Foreskin fibroblast (primary cell): ENCODE measurements at places on chromosomes 3 and 15.

DNA sequence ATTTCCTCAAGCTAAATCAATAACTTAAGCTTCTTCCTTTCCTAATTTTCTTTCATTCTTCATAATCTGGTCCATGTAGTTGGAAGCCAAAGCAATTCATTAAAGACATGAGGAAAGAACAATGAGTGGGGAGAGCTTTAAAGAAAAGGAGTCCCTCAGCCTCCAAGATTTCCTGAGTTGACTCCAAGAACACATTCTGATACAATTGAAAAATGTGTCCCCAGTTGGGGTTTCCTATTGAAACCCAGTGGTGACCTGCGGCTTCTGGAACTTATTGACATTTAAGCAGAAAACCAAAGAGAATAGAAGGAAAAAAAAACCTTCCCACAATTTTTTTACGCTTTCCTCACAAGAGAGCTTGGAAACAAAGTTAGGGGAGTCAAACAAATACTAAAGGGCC is 37.0 kb downstream of the ATP8B4 start:
- DNase-seq = no peak

DNA sequence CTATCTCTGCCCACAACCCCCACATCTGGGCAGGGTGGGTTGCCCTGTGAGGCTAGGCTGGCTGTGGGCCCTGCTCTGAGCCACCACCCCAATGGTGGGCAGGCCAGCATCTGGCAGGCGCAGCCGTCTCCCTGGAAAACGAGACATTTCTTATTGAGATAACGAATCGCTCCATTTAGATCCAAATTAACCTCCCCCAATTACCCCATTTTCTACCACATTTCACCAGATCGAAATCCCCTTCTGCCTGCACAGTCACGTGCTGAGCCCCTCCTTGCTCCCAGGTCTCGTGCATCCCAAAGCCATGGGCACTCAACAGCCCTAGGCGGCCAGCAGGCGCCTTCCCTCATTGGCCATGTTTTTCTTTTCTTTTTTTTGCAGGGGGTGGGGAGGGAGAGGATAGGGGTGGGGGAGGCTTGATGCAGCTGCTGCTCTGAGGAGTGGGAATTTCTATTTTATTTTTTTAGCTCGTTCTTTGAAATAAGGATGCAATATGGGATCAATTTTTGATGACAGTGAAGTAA is 53.0 kb upstream of the TMEM115 start:
- no peak for DNase-seq

- DNase-seq = no peak
Measured at GRCh38 chr15:34107315-34107714, 5.4 kb downstream of the PGBD4 start.

DNA sequence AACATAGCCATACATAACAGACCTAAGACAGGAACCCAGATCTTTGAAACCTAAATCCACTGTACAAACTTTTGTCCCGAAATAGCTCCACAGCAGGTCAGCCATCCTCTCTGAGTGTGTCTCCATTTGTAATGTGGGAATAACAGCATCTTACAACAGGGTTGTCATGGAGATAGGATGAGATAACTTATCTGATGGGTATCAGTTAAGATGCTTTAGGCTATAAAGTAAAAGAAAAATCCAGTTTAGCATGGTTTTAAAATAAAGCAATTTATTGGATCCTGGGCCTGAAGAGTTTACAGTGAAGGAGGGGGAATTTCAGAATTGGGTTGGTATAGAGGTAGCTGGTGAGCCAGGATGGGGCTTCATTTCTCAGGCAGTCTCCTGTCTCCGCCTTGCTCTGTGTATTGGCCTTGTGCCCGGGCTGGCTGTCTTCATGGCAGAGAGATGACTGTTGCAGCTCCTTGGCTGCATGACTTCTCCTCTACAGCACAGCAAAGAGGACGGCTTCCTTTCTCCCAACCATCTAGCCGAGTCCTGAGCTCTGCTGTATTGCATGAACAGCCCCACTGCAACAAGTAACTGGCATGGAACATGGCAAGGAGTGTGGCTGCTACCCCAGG is 131.9 kb upstream of the PROK2 start:
- DNase-seq = peak; percentile 33

- DNase-seq = no peak
Measured at GRCh38 chr3:123337948-123338619, 110.8 kb downstream of the ADCY5 start.

GRCh38 chr15:74663303-74664027 is 32.4 kb downstream of the EDC3 start:
- DNase-seq = no peak

GRCh38 chr15:58268746-58269267 is 130.6 kb downstream of the AQP9 start:
- DNase-seq = no peak

GRCh38 chr3:110234831-110235230 is 836.8 kb upstream of the NECTIN3 start:
- DNase-seq = peak; percentile 57

- peak; percentile 57 for DNase-seq
Measured at GRCh38 chr3:149512073-149512782, 37.7 kb downstream of the TM4SF4 start.

GRCh38 chr3:31165399-31165860 is 271.0 kb upstream of the GADL1 start:
- no peak for DNase-seq

DNA sequence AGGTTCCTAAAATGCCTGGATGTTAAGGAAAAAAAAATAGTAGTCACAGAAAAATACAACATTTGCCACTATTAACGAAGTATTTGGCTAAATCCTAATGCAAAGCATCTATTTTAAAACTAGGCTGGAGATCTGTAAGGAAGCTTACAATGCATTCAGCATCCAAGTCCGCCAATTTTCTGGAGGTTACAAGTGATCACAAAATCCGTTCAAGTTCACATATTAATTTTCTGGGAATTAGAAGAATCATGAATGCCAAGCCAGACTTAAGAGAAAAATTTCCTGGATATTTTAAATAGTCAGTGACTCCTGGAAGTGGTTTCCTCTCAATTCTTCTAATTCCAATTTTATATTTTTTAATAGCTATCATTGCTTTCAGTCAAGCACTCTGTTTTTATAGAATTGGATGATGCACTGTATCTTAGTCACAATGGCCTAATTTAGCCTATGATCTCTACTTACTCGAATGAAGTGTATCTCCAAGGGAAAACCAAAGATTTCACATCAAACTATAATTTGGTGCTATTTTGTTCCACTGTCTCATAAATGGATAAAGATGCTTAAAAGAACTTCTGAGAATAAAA is 60.4 kb downstream of the P3H2 start:
- no peak for DNase-seq

DNA sequence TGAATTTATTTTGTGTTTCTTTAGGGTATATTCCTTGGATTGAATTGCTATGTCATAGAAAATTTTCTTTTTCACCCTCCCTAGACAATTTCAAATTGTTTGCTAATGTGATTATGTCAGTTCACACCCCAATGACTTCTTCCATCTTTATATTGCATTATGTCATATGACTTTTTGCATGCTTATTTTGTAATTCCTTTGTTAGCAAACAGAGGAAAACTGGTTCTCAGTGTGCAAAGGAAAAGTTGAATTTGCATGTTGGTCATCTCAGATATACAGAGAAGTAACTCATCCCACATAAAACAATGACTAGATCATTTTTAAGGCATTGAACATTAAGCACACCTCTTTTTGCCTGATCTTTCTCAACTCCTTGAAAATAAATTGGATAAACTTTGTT is 3.3 kb upstream of the RNF13 start:
- DNase-seq = no peak

GRCh38 chr3:9339761-9340471 is 22.9 kb upstream of the THUMPD3 start:
- DNase-seq = peak; percentile 25

DNA sequence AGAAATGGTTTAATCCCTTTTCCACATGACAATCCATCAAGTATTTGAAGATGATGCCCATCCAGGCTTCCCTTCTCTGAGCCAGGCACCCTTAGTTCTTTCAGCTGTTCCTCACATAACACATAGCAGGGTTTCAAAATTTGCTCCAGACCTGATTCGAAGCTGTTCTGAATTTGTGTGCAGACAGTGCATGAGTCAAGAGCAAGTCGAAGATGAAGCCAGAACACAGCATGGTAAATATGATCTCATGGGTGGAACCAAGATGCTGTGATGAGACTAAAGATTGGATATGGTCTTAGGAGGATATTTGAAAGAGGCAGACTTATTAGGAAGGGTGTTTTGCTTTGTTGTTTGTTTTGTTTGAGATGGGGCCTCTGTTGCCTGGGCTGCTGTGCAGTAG is 32.6 kb upstream of the PDE8A start:
- peak; percentile 68 for DNase-seq

DNA sequence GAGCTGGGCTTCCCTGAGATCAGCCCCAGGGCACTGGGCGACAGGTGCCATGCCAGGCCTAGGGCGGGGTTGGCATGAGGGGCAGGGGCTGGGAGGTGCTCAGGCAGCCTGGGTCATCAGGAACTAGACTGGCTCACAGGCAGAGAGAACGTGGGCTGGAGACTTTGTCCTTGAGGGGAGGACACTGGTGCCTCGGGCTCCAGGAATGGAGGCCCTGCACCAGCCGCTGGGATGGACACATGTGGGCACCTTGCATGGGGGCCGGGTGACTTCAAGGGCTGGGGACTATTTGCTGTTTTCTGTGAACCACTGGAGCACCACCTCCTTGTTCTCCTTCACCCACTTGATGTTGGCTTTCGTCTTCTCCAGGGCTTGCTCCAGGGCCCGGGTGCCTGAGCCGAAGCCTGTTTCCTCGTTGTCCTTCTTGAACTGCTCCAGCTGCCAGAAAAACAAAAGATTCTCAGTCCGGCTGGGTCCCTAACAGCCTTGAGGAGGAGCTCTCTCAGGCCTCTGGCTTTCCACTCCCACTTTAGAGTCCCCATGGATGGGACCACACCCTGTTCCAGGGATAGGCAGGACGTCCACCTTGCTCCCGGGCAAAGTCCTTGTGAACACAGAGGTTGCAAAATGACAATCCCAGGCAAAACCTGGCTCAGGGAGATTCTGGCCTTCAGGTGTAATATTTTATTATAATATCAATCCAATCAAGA is 9.1 kb downstream of the MESP2 start:
- DNase-seq = no peak

DNA sequence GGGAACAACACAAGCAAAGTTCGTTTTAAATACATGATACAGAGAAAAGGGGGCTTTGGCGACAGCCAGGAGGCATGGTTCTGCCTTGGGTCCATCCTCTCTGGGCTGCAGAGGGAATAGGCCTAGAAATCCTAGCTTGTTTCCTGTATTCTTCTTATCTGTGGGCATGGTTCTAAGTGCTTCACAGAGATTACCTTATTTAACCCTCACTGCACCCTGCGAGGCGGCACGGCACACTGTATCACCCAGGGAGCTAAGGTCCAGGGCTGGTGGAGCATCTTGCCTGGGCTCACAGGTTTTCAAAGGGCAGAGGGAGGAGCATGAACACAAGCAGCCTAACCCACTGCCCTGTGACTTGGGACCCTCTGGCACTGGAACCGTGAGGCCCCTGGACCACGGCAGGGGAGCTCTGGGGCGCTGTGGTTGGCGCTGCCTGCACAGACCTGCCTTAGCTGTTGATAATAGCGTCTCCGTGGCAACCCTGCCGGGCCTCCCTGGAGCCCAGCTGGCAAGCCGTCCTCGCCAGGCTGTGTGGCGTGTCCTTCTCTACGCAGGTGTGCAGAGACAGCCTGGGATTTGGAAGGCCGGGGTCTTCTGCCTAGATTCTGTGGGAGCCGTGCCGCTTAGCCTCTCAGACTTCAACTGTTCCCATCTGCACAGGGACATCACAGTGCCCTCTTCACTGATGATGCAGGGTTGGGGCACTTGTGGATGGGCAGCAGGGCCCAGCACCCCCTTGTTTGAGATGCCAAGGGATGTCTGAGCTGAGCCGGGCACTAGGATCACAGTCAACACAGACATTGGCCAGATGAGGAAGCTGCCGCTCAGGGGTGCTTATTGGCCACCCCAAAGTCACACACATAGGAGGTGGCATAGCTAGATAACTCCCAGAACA is 154.6 kb upstream of the TLE3 start:
- no peak for DNase-seq

GRCh38 chr3:76383781-76384180 is 598.4 kb upstream of the ZNF717 start:
- DNase-seq = no peak

DNA sequence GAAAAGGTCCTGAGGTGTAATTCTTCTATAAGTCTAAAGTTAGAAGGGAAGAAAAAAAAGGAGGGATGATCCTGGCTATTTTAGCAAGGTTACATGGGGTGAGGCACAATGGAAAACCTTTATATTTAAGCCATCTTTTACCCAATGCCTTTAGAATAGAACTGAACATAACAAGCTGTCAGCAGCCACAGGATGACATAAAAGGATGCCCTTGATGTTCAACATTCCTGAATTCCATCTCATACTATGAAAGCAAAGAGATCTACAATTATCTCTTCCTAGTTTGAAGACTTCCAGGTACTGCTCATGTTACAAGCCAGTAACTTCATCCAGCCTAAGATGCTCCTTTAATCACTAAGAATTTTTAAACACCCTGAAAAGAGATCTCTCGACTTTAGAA is 26.9 kb downstream of the NEK10 start:
- no peak for DNase-seq
